Lung (tissue), 17 donors: ENCODE measurements at places on chromosomes 2 and 18. TPM values are rescaled to one million over a fixed set of nuclear protein-coding genes. Genes with fewer than 3 reads are reported as not detected.

Gene EMX1
- total RNA-seq, result not detected

DNA sequence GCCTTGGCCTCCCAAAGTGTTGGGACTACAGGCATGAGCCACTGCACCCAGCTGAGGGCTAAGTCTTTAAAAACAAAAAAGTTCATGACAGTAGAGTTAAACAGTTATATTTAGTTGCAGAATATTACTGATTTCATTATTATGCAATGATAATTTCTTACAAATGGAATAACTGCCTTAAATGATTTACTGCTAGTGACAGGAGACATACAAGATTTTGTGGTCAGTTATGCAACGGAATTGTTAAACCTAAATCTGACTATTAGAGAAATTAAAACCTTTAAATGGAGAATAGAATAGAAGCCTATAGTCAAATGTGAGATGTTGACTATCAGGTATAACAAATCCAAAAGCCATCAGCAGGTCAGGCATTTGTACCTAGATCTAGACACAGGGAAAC is 10.3 kb upstream of the DNAJC10 start:
- H3K36me3 ChIP-seq, result no peaks in the 10 kb centered on the region
- H3K27me3 ChIP-seq, result no peaks in the 10 kb centered on the region
- DNase-seq, result no peak
- H3K27ac ChIP-seq, result no peak overlapping the region
- H3K4me1 ChIP-seq, result no peaks in the 10 kb centered on the region
- no peak overlapping the region for H3K4me3 ChIP-seq

DNA sequence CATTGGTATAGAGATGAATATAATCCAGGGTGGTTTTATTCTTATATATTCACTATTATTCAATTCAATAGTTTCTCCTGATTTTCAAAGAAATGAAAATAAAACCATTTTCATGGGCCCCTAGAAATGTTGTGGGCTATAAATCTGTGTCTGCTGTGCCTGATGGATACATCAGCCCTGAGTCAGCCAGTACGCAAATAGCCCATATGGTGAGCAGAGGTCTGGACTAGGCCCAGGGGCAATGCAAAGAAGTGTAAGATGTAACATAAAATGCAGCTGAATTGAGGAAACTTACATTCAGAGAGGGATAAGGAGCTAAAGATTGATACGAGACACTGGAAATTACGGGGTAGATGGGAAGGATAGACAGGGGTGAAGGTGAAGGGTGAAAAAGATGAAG is 122.5 kb downstream of the MAIP1 start:
- DNase-seq, result no peak
- no peaks in the 10 kb centered on the region for H3K36me3 ChIP-seq
- H3K4me1 ChIP-seq, result no peaks in the 10 kb centered on the region
- no peak overlapping the region for H3K4me3 ChIP-seq

DNA sequence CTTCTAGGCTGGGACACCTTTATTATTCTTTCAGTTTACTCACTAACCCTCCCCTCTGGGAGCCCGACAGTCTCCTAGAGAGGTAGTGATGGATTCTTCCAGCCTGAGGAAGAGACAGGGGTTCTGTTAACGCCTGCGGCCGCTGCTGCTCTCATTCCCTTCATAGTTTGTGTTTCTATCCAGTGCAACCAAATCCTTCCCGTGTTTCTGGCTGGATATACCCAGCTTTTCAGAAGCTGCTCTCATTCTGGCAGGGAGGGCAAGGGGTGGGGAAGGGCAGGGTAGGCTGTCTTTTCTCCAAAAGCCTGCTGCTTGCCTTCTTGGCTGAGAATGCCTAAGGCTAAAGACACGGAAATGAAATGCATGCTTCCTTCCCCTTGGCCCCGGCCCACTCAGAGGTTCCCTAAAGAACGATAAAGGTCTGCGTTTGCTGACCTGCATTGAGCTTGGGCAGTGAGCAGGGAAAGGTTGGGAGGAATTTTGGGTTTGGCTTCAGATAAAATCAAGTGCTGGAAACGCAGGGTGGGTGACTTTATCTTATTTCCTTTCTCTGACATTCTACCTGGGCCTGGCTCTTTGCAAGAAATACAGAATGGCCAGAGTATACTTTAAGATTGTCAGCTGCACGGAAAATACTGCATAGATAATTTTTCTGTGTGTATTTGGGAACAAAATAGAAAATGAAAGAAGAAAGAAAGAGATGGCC is 390.9 kb downstream of the NBAS start:
- H3K4me1 ChIP-seq, result no peaks in the 10 kb centered on the region
- DNase-seq, result no peak
- H3K27me3 ChIP-seq, result no peaks in the 10 kb centered on the region
- H3K36me3 ChIP-seq, result peaks cover 6% of the 10 kb centered on the region

DNA sequence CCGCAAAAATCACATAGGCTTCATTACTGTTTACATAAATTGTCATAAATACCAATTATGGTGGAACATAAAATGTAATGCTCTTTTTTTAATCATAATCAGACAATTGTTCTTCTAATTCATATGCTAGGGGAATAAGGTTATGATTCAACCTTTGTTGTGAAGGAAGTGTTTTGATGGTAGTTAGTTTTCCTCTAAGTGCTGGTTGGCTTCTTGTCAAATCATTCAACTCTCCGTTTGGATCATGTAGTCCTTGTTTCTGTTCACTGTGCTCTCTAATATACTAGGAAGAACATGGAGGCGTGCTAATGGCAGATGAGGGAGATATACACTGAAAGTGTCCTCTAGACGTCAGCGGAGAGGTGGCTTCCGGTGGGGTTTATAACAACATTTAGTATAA is 1938.0 kb upstream of the PIK3C3 start:
- H3K27ac ChIP-seq, result no peak overlapping the region
- peak; percentile 17 for DNase-seq
- peaks cover 36% of the 10 kb centered on the region for H3K4me1 ChIP-seq
- H3K4me3 ChIP-seq, result no peak overlapping the region
